Stimulated activated effector memory CD8-positive, alpha-beta T cell treated with anti-CD3 and anti-CD28 coated beads, Interleukin-12 subunit alpha, Interleukin-12 subunit beta, amount 100 ng/mL, for 72 hours (primary cell): ENCODE measurements at places on chromosomes 5 and 9.

DNA sequence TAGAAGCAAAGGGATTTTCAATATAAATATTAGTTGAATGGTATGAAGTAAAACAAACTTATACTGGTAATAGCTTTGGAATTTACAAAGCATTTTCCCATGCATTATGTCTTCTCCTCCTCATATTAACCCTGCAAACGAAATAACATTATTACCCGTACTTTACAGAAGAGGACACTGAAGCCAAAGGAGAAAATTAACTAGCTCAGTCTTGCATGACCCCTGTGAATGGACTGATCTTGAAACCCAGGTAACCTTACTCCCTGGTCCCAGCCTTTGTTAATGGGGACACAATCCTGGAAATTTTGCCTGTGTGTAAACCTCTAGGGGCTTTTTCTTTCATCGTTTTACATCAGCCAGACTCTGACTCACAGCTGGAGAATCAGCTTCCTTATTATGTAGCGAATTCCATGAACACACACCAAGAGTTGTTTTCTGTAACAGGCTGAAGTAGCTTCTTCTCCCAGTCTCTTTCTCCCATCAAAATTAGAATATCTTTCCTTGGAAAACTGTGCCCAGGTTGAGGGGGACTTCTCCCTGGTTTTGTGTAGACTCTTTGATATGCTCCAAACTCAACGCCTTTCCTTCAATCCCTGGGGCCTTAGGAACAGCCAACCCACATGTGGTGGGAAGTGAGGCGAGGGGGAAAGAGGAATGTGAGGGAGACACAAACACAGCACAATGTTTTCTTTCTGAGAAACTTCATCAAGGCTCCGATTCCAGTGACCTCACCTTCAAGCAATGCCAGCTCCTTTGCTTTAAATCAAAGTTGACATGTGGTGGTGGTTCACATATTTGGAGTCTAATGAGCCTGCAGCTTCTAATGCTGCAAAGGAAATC, 480.9 kb upstream of the PAPPA start:
- DNase-seq = no peak

DNA sequence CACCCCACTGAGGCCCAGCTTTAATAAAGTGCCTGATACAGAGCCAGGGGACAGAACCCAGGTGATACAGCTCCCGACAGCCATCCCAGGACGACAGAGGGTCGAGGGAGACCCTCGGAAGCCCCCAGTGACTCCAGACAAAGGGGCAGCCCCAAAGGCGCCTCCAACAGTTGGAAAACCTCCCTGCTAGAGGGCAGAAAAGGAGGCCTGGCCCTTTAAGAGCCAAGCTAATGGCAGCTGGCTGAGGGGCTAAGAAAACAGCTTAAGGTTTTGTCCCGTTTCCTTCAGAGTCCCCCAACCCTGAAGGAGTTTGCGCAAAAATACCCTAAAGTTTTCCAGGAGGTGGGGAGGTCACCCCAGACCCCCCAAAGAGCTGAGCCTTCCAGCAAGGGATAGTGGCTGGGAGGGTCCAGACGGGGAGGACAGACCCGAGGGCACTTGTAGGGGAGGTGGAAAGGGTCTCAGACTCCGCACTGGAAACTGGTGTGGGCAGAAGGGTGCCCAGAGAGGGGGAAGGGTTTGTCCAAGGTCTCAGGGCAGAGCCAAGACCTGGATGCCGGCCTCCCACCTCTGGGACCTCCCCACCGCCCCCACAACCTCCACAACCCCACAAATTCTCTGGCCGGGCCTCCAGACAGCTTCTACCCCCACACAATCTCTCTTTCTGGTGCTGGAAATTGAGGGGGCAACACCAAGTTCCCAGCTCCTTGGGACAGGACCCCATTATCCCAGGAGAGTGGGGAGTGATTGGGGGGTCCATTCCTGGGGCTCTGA, 8.2 kb upstream of the AK1 start:
- DNase-seq = no peak

- no peak for DNase-seq
Measured at GRCh38 chr5:23675456-23675855, 168.0 kb downstream of the PRDM9 start.

DNA sequence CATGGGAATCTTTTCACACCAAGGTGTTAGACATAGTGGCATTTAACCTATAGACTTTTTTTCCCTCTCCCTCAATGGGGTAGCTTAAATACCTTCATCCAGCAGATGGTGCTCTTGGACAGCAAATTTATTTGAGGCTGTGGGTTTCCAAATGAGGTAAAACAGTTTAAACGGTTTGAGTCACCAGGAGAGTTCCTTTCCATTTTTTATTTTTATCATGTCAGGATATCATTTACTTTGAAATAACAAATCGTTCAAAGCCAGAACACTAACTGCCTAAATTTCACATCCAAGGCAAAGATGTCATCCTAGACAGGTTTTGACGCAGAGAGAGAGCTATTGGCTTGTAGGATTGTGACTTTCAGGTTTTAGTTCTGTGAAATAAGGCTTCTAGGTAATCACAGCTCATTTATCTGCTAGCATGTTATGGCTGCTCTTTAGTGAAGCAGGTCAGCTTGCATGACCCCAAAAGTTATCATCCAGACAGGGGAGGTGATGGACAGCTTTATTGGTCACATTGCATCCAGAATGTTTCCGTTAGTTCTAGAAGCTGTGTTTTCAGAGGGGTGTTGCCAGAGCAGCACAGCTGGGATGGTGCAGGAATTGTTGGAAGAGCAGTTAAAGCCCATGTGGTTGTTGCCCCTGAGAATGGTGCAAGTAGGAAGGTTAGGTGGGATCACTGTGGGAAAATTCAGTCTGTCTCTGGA, 69.8 kb downstream of the KDM4C start:
- peak; percentile 12 for DNase-seq

- no peak for DNase-seq
Measured at GRCh38 chr5:79729679-79730078, 40.0 kb downstream of the CMYA5 start.

GRCh38 chr9:27369591-27369990, 72.6 kb upstream of the EQTN start:
- no peak for DNase-seq

DNA sequence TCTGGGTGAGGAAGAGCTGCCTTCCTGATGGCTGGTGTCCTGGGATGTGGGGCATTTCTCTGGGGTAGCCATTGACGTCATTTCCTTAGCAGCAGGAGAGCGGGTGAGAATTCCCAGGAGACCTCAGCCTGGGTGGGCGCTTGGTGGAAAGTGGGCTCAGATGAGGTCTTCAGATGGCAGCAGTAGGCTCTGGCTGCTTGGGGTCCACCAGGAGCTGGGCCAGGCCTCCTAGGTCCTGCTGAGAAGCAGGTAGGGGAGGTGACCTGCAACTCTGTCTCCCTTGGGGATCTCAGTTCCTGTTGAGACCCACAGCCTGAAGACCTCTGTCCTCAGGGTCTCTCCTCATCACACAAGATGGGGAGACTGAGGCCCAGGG, 31.5 kb downstream of the FAM163B start:
- no peak for DNase-seq

DNA sequence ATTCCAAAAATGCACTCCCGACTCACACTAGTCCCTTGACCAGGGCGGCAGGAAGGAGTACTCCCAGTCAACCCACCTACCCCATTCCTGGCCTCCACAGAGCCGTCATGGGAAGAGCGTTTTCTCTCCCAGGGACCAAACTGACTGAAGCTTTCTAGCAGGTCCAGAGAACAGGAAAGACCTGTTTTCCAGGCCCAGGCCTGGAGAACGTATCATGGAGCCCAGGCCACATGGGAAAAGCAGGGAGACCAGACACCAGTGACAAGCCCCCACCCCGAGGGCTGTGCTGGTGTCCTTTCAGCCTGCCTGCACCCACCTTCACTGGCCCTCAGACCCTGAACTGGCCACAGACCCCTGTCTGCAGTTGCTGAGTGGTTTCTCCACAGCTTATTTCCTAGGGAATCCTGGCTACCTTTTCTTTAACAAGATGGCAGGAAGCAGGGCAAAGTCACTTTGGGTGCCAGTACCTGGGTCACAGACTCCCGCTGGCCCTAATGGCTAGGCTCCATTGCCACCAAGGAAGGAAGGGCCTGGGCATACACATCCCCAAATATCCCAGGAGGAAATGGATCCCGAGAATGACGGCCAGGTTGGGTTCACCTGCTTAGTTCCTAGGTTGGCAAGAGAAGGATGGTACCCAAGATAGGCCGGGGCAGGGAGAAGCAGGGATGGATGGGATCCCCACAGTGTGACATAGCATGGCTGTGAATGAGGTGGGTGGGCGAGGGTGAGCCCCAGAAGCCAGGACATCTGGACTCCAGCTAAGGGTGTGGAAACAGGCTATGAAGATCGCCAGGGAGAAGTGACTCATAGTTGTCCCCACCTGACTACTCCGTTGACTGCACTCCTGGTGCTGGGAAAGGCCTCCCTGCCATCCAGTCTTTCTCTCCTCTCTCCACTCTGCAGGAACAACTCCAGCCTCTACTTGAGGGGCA, 12.2 kb downstream of the CCNI2 start:
- DNase-seq = no peak

DNA sequence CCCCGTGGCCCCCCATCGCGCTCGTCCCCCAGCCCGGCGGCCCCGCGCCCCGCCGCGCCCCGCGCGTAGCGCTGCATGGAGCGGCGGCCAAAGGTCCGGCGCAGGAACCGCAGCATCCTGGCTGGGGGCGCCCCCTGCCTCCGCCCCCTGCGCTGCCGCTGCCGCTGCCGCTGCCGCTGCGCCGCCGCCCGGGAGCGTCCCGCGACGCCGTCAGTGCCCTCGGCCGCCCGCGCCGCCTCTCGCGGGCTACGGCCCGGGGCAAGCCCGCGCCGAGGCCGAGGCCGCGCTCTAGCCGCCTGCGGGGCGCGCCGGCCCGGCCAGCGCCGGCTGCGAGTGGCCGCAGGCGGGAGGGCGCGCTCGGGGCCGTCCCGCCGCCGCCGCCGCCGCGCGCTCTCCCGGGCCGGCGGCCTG, 523 bp downstream of the EPB41L4B start:
- no peak for DNase-seq

DNA sequence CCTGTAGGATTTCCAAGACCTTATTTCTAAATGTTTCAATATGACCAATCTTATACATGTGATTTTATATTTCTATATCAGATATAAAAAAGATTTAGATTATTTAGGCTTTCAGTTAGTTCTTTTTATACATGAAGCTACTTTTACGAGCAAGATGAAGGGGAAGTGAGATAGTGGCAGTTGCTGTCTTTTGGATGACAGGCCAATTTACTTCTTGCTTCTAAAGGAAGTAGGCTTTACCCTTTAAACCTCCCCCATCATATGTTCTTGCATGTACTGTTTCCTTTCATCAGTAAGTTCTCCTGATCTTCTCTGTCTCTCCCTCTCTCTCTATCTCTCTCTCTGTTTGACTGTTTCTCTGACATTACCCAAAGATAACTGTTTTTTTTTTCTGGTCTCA, 4.0 kb upstream of the TYRP1 start:
- DNase-seq = no peak

GRCh38 chr5:158553195-158553961, 546.3 kb downstream of the EBF1 start:
- DNase-seq = no peak

GRCh38 chr5:34608859-34609648, 47.1 kb upstream of the RAI14 start:
- no peak for DNase-seq

DNA sequence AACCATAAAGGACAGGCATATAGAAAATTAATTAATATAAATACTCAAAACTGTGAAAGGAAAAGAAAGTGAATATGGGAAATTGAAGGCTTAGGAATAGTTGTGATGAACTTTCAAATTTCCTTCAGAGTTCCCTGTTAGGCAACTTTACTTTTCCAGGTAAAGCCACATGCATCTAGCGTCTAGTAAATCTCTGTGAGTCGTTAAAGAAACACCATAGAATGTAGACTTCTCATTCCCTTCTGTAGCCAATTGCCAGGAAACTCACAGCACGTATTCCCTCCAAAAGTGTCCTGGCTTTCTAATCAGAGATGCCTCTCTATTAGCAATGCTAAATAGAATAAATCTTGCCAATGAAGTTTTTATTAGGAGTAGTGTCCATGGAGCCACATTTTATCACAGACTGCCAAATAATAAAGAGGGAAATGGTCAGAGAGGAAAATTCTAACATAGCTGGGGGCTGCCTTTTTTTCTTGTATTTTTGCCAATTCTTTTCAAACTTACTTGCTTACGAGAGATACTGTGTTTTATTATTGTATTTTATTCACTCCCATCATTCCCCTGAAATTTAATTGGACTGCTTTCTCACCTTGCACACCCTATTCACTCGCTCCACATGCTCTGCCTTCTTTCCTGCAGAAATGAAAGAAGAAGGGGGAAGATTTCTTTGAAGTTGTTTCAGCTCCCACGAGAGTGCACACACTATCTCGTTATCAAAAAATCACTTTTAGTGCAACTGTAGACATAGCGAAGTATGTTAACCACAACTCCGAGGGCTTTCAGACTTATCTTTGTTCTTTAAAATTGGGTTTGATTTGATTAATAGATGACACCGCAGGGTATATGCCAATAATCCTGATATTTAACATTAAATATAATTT, 439.0 kb downstream of the CSNK1G3 start:
- DNase-seq = no peak

DNA sequence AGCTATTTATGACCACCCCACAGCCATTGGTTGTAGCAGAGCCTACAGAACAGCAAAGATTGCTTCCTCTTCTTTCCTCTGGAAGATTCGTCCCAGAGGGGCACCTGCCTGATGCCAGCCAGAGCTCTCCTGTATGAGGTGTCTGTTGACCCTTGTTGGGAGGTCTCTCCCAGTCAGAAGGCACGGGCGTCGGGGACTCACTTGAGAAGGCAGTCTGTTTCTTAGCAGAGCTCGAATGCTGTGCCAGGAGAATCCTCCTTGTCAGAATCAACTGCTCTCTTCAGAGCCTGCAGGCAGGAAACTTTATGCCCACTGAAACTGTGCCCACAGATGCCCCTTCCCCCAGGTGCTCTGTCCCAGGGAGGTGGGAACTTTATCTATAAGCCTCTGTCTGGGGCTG, 479.5 kb upstream of the IZUMO3 start:
- no peak for DNase-seq

GRCh38 chr9:137358126-137358525, 56.1 kb upstream of the NRARP start:
- DNase-seq = no peak

DNA sequence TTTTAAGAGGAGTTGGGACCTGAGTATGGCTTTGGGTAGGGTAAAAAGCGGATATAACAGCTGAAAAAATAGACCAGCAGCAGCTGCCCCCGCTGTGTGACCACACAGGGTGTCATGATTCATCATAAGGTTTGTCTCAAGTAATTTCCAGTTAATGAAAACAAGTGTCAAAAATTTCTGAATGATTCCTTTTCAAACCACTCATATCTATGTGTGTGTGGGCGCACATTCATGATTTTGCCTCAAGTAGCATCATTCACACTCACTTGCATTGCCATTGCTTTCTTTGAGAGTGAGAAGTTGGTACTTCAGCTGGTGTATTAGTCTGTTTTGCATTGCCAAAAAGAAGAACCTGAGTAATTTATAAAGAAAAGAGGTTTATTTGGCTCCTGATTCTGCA, 12.1 kb upstream of the TNFAIP8 start:
- DNase-seq = peak; percentile 81

DNA sequence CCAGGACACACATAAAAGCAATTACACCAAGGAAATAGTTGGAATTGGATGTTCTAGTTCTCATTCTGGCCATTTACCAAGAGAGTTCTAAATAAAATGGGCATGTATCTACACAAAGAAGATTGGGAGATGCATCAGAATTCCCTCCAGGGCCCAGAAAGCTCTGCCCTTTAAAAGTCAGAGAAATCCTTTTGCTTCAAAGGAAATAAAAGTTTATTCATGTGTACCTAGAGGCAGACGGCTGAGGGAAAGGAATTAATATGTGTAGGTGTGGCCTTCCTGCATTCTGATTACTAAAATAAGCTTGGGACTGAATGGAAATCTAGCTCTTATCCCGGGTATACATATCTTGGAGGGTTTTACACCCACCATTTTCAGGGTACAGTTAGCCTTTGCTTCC, 719.4 kb downstream of the SEMA5A start:
- DNase-seq = no peak

GRCh38 chr5:54313311-54314270, 3.2 kb upstream of the ARL15 start:
- DNase-seq = no peak
